ENCODE measurements at places on chromosomes 5 and 9.

DNA sequence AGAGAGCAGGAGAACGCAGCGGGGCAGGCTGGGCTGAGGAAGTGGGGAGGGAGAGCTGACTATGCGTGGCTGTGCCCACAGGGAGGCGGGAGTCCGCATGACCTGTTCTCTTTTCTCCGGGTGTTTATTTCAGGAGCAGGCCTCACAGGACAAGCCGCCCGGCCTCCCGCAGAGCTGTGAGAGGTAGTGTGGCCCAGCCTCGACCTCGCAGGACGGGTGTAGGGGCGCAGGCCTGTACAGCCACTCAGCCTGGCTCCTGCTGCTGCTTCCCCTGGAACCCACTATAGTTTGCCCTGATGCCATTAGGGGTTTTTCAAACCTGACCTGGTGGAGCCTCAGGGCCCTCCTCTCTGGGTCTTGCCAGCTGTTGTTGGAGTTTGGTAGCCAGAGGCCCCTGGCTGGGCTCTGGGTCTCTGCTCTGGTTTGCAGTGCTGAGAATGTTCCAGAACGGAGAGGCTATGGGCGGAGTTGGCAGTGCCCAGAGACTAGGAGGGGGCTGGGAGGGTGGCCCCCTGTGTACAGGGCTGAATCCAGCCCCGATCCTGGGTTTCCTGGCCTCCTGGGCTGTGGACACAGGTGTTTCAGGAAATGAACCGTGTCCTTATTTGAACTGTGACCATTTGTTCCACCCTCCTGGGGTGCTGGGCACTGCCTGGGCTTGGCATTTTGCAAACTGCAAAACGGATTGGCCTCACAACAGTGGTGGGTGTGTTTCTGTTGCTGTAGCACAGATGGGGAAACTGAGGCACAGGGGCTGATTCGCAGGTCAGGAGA lies 78.8 kb downstream of the WNK2 start:
- H3K36me3 ChIP-seq: no peaks in the 10 kb centered on the region
- no peak for DNase-seq
- H3K4me3 ChIP-seq: no peak overlapping the region
- H3K27ac ChIP-seq: no peak overlapping the region
- peaks cover 8% of the 10 kb centered on the region for H3K27me3 ChIP-seq
- no peaks in the 10 kb centered on the region for H3K4me1 ChIP-seq

- H3K27ac ChIP-seq: no peak overlapping the region
- H3K27me3 ChIP-seq: no peaks in the 10 kb centered on the region
- DNase-seq: peak; percentile 22
- peak overlapping the region; percentile 95 for H3K4me3 ChIP-seq
- peaks cover 6% of the 10 kb centered on the region for H3K4me1 ChIP-seq
Observed at GRCh38 chr5:131265311-131265803, 1.5 kb downstream of the CDC42SE2 start.

- peaks cover 17% of the 10 kb centered on the region for H3K4me1 ChIP-seq
- H3K4me3 ChIP-seq: no peak overlapping the region
- no peak overlapping the region for H3K27ac ChIP-seq
- H3K27me3 ChIP-seq: no peaks in the 10 kb centered on the region
Observed at GRCh38 chr5:42572313-42572712, 149.1 kb downstream of the GHR start.

DNA sequence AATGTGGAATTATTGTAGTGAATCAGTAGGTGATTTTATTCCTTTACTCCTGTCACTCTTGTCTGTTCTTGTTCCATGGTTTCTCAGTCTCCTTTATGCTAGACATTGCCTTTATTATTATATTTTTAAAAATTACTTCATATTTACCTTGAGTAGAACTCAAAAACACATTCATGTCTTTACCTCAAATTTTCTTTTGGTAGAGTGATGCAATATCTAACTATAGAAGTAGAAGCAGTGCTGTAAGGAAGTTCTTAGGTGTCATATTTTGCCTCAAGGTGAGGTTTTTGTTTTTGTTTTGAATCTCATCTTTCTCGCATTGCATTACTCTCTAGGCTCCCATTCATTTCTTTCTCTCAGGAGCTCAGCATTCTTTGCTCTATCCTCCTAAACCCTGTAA lies 12.2 kb downstream of the IPO11 start:
- no peak overlapping the region for H3K4me3 ChIP-seq
- H3K4me1 ChIP-seq: no peaks in the 10 kb centered on the region
- H3K27me3 ChIP-seq: no peaks in the 10 kb centered on the region
- H3K36me3 ChIP-seq: peaks cover 3% of the 10 kb centered on the region
- no peak overlapping the region for H3K27ac ChIP-seq
- no peak for DNase-seq

GRCh38 chr5:103003872-103004271 lies 116.1 kb downstream of the GIN1 start:
- no peak overlapping the region for H3K27ac ChIP-seq
- no peaks in the 10 kb centered on the region for H3K27me3 ChIP-seq
- DNase-seq: no peak
- H3K4me3 ChIP-seq: no peak overlapping the region

DNA sequence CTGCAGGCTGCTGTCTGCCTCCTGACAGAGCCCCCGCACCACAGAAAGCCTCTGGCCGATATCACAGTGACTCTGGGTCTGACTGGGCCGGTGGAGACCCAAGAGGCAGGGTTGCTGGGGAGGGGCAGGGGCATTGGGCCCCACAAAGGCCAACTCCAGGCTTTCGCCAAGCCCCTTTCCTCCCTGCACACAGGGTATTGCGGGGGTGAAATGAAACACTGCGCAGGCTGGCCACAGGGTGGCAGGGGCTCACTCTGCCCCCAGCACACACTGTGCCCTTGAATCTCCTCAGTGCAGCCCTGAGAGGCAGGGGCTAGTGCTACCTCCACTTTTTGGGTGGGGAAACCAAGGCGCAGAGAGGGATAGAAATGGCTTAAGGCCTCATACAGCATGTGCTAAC lies 44.6 kb downstream of the BARX1 start:
- no peak overlapping the region for H3K27ac ChIP-seq
- H3K4me1 ChIP-seq: no peaks in the 10 kb centered on the region
- no peak for DNase-seq
- no peak overlapping the region for H3K4me3 ChIP-seq
- peaks cover 14% of the 10 kb centered on the region for H3K27me3 ChIP-seq

- no peaks in the 10 kb centered on the region for H3K27me3 ChIP-seq
- no peak overlapping the region for H3K27ac ChIP-seq
- no peaks in the 10 kb centered on the region for H3K36me3 ChIP-seq
- DNase-seq: no peak
Observed at GRCh38 chr5:92886751-92887150, 694.3 kb downstream of the NR2F1-AS1 start.

- no peak overlapping the region for H3K4me3 ChIP-seq
- no peak overlapping the region for H3K27ac ChIP-seq
- DNase-seq: no peak
- peaks cover 37% of the 10 kb centered on the region for H3K4me1 ChIP-seq
- H3K27me3 ChIP-seq: no peaks in the 10 kb centered on the region
Observed at GRCh38 chr5:139640421-139641115, 7.6 kb upstream of the CXXC5 start.

DNA sequence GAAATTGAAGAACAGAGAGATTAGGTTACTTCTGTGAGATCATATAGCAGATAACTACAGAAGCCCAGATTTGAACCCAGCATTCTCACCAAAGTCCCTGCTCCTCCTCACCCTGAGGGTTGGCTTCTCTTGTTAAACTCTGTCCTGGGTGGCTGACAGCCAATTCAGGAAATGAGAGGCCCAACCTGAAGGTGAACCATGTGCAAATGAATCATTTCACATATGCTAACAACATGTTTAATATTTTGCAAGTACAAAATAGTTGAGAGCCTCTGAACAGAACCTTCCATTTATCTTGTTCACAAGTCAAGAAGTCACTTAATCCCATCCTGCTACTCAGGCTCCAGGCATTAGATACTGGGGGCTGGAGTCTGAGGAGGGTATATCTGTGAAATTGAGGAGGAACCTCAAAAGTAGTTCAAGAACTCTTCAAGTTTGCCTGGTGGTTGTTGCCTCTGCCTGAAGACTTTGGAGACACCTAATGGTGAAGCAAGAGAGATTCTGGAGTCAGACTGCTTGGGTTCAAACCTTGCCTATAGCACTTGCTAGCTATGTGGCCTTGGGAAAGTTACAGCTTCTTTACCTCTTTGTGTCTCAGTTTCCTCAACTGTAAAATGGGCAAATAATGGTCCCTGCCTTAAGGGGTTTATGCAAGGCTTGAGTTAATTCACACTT lies 564.0 kb downstream of the PSAT1 start:
- H3K4me1 ChIP-seq: no peaks in the 10 kb centered on the region
- H3K4me3 ChIP-seq: no peak overlapping the region

GRCh38 chr5:594226-594860 lies 17.8 kb upstream of the CEP72 start:
- peak; percentile 57 for DNase-seq
- H3K27ac ChIP-seq: no peak overlapping the region
- no peaks in the 10 kb centered on the region for H3K36me3 ChIP-seq
- H3K4me1 ChIP-seq: peaks cover 5% of the 10 kb centered on the region

Data from SJCRH30 (cell line).